ENCODE measurements at places on chromosomes 12 and 14.

DNA sequence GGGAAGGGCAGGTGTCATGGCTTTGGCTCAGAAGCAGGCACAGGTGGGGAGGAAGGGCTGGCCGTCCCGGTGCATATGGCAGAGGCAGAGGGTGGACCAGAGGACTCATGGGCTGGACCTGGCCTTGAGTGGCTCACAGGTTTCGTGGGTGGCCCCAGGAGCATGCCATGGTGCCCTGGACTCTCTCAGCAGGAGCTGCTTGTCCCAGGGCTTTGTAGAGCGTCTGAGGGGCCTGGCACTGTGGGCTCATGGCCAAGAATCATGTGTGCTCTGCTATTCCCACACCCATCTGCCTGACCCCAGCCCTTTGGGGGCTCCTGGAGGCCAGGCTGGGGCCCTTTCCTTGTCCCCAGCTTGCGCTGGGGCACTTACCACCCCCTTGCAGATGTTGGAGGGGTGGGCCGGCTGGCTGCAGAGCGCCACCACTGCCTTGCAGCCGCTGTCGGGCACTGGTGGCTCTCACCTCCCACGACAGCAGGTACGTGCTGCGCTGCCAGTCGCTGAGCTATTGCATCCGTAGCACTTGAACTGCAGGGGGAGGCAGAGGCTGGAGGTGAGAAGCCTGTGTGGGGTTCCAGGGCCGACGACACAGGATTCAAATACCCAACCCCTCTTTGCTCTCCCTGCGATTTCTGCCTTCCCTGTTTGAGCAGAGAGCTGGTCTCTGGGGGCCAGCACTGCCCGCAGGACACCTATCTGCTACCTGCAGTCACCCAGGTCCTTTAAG is 187.4 kb upstream of the PRMT8 start:
- DNase-seq = no peak

DNA sequence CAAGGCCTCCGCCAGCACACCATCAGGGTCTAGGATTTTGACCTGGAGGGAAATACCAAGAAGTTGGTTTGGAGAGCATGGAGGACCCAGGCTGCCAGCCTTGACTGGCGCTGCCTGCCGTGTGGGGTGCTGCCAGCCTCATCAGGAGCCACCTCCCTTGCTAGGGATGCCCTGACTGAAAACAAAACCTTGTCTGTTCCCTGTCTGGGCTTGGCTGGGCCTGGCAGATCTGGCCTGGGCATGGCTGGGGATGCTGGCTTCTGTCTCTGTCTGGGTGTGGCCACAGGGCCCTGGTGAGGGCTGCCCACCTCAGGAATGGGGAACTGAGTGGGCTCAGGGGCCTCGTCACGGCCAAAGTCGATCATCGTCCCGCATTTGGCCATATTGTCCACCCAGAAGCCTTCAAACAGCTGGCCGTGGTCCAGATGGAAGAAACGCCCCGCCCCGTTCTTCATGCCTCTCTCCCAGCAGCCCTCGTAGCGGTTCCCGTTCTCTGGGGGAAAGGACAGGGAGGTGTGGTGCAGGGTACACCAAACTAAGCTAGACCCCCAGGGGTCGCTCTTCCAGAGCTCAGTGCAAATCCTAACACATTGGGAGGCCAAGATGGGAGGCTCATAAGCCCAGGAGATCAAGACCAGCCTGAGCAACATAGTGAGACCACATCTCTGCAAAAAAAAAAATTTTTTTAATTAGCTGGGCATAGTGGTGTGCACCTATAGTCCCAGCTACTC is 16.5 kb downstream of the MORN3 start:
- no peak for DNase-seq

DNA sequence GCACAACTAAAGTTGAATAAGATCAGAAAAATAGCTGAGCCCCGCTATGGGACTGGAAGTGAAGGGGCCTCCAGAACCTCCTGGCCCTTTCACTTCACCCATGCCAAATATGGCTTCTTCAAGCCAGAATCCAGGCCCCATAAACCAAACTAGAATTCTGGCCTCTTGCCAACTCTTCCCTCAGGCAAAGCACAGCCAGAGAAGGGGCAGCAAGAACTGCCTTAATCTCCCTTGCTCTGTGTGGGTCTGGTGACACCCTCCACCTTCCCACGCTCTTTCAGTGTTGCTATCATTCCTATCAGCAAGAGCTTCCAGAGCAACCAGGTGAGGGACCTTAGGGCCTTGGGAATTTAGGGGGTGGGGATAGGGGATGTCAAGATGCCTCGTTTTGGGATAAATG is 3.1 kb upstream of the PNMA1 start:
- no peak for DNase-seq

- no peak for DNase-seq
Measured at GRCh38 chr14:52769887-52770286, 21.5 kb downstream of the GNPNAT1 start.

DNA sequence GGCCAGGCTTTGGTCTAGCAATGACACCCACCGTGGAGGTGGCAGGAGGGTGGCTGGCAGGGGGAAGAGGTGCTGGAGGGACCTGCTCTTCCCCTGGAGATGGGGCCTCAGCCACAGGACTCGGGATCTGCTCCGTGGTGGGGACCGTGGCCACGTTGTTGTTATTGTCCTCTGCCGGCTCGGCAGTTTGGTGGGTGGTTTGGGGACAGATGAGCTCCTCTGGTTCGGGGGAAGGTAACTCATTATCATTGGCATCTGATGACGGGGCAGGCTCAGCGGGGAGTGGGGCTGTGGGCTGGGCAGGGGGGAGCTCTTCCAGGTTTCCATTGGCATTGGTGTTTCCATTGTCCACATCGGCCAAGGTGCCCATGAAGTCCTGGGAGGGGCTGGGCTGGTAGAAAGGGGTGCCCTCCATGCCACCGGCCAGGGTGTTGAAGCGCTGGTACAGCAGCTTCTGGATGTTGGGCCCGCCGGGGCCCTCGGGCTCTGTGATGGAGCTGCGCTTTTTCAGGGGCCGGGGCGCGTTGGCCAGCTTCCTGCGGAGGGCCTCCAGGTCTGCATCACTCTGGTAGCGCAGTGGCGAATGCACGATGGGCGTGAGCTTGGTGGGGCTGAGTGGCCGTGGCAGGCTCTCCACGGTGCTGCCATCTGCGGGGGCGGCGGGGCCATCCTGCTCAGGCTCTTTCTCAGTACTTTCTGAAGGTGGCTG is 24.3 kb downstream of the ZFYVE21 start:
- no peak for DNase-seq

GRCh38 chr12:25876383-25877045 is 82.0 kb upstream of the RASSF8 start:
- DNase-seq = no peak

DNA sequence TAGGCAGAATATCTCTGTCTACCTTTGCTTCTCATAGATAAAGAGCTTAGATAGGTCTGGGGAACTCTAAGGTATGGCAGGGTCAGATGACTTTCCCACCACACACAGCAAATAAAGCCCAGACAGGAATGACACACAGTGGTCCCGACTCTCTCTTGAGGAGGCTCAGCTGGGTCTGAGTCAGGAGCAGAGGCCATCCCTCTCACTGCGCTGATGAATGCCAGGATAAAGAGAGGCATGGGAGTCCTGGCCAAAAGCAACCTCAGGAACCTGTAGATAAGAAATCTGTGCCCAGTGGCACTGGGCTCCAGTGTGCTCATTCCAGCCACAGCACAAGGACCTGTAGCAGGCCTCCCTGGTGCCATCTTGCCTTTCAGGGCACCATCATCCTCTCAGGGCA is 129.4 kb upstream of the PARP11 start:
- no peak for DNase-seq

- no peak for DNase-seq
Measured at GRCh38 chr12:101824831-101825230, 5.9 kb downstream of the GNPTAB start.

- DNase-seq = no peak
Measured at GRCh38 chr12:51390457-51390856, 749 bp downstream of the GALNT6 start.

DNA sequence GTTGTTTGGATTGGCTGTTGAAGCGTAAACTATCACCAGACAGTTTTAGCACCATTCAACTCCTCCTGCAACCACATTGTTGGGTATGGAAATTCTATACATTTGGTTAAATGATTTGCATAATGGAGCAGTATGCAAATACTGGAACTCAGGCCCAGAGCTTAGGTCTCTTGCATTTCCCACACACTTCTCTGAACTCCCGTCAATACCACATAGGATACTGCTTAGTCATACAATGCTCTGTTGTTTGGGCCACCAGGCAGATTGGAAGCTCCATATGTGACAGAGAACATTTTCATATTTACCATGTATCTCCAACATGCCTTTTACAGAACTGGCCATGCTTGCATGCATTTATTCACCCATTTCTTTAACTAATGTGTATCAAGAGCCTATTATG is 78.0 kb downstream of the IFNG start:
- DNase-seq = no peak

DNA sequence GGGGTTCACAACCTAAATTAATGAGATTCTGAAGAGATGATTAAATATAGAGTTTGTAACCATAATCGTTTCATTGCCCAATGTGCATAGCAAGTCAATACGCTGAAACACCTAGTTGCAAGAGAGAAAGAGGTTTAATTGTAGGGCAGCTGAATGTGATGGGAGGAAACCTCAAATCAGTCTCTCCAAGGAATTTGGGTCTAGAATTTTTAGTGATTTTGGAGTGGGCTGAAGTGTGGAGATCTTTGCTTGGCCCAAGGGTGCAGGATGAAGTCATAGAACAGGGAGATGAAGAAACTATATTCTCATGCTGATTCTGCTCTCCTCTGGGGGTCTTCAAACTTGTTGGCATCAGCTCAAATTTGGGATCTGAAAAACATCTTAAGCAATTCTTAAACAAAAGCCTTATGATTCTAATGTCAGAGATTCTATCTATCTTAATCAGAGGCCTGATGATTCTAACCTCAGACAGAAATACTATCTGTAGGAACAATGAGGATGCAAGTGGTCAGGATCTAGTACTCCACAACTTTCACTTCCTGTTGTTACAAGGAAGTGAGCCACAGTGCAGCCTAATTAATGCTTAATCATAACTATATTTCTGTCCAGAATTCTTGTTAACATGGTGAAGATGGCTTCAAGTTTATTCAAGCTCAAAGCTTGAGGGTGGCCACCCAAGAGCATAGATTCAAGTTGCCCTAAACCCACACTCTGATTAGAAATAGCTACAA is 80.2 kb upstream of the FUT8 start:
- DNase-seq = no peak
